NCI-H526 treated with DMSO at 0.1 percent for 48 hours (cell line): ENCODE measurements at places on chromosomes 4 and X.

DNA sequence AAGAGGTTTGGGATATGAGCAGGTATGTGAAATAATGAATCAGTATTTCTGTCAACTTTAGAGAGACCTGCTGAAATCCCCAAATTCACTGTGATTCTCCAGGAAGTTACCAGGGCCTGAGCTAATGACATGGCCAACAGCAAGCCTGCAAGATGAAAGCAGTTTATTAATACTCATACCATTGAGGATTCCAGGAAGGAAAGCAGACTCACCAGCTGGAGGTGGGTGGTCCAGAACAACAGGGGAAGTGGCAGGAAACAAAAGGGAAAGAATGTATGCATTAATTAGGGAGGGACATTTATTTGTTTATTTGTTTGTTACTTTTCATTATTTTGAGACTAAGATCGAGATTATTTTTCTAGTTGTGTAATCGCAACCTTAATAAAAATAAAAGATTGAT lies 196.6 kb upstream of the AGA start:
- DNase-seq: no peak

- DNase-seq: no peak
Measured at GRCh38 chr4:4820261-4820660, 39.2 kb upstream of the MSX1 start.

DNA sequence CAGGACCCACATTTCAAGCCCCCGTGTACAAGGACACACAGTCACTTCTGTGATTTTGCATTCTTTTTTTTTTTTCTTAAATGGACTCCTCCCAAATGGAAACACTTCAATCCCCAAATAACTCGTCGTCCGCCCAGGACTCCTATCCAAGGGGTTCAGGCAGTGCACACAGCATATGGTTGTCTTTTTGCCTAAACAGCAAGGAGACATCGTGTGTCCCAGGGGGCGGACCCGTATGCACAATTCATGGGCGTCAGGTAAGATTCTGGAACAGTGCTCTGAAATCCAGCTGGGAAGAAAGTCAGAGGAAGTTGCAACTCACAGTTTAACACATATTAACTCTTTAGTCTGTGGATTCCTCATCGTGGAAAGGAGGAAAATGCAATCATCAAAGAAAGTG lies 231.3 kb downstream of the SHOX start:
- DNase-seq: no peak

- no peak for DNase-seq
Measured at GRCh38 chrX:92232182-92232581, 453.0 kb downstream of the PCDH11X start.

DNA sequence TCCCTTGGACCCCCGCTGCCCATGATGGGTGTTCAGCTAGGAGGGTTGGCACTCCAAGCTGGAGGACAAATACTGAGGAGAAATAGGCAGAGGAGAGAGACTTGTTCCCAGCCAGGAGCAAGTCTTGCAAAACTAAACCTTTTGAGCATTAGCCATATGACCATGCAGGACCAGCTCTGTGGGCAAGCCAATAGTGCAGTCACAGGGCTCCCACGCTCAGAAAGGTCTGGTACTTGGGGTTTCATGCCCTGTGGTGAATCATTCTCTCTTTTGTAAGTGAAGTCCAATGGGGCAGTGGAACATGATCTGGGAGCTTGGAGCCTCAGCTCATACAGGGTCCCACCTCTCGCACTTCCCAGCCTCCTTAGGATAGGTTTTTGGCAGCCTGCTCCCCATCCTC lies 300.9 kb downstream of the BCOR start:
- no peak for DNase-seq

GRCh38 chrX:134601240-134601765 lies 57.0 kb downstream of the PLAC1 start:
- no peak for DNase-seq

DNA sequence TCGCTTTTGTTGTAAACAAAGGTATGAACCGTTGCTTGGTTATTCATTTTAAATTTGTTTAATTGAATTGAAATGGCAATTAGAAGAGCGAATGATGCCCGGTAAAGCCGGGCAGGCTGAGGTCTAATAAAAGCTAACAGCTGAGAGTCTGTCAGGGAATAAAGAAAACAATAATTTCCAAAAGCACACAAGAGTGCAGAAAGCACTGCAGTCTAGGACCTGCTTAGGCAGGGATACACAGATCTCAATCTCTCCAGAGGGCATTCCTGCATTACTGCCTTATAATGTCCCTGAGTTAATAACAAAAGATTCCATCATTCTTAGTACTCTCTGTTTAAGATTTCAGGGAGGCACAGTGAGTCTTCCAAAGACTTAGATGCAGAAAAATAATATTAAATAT lies 27.6 kb upstream of the EMCN start:
- DNase-seq: no peak

- no peak for DNase-seq
Measured at GRCh38 chr4:18242919-18243693, 221.6 kb upstream of the LCORL start.
